ENCODE measurements at places on chromosomes 3 and 15.

- no peak for DNase-seq
Measured at GRCh38 chr3:128895843-128896697, 16.6 kb downstream of the ACAD9 start.

GRCh38 chr15:85443593-85444087 lies 63.2 kb downstream of the AKAP13 start:
- DNase-seq: no peak

- peak; percentile 23 for DNase-seq
Measured at GRCh38 chr3:179072100-179072438, 460 bp upstream of the ZMAT3 start.

GRCh38 chr3:134685929-134686802 lies 35.3 kb upstream of the KY start:
- DNase-seq: no peak

DNA sequence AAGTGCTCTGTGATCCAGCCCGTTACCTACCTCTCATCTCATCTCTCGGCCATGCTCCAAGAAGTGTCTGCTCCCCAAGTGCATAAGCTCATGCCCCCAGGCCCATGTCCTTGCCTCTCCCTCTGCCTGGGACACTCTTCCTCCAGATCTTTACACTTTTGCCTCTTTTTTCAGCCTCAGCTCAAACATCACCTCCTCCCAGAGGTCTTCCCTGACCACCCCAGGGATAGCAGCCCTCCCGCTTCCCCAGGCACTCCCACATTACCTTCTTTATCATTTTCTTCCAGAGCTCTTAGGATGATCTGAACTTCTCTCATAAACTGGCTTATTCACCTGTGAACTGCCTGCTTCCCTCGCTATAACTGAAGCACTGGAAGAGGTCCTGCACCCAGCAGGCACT lies 2.7 kb upstream of the FURIN start:
- no peak for DNase-seq

DNA sequence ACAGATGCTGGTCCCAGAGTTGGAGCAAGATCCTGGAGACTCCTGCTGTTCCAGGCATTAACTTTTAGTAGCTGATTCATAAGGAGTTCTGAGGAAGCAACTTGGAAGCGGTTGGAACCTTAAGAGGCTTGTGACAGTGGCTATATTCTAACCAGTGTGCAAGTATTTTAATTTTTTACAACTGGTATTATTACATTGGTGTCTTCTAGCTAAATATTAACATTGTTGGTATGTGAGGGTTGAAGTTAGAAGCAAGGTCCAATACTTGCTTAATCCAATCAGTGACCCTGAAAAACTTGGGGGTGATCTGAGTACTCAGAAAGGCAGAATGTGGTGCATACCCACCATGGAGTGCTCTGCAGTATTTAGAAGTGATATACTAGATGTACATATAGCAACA lies 1.5 kb upstream of the OR4F15 start:
- no peak for DNase-seq

GRCh38 chr15:60005352-60006202 lies 1.5 kb downstream of the FOXB1 start:
- no peak for DNase-seq

DNA sequence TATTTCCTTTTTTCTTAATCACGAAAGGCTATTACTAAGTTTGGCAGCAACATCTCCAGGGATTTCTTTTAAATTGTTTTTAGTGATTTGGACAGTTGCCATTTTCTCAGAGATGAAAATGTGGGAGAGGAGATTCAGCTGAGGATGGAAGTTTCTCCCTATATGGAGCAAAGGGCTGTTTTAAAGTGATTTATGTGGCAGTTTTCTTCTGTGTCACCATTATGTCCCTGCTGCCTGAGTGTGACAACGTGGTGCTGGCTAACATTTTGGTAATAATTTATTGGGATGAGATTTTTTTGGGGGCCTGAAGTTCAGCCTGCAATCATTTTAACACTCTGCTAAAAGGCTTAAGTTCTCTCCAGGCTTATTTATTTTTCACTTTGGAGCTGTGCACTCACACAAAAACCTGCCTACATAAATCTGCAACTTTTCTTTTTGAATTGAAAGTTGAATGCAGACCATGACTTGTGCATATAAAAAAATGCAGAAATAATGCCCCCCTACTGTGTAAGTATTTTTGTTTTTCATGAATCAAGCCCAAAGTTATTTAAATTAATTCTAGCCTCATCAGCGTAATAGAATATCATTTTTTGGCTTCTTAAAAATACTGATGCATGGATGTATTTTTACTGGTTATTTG lies 210.9 kb downstream of the ZIC1 start:
- DNase-seq: no peak

- DNase-seq: no peak
Measured at GRCh38 chr3:181006541-181006940, 17.0 kb upstream of the DNAJC19 start.

- no peak for DNase-seq
Measured at GRCh38 chr3:47870702-47871260, 67.8 kb downstream of the DHX30 start.

GRCh38 chr3:46845397-46845859 lies 17.8 kb downstream of the MYL3 start:
- no peak for DNase-seq

GRCh38 chr3:97971679-97972567 lies at the start of gene RIOX2:
Gene RIOX2 (minus strand): TSS chr3:97972431. CDS start chr3:97967593, 4,838 bp downstream.
- DNase-seq: peak; percentile 64

GRCh38 chr3:41304593-41304992 lies 105.3 kb downstream of the CTNNB1 start:
- DNase-seq: no peak

- DNase-seq: no peak
Measured at GRCh38 chr15:68130851-68131250, 74.3 kb downstream of the CALML4 start.

GRCh38 chr3:84806958-84807357 lies 151.8 kb upstream of the CADM2 start:
- DNase-seq: no peak

GRCh38 chr3:47515864-47516319 lies 2.4 kb upstream of the ELP6 start:
- no peak for DNase-seq

DNA sequence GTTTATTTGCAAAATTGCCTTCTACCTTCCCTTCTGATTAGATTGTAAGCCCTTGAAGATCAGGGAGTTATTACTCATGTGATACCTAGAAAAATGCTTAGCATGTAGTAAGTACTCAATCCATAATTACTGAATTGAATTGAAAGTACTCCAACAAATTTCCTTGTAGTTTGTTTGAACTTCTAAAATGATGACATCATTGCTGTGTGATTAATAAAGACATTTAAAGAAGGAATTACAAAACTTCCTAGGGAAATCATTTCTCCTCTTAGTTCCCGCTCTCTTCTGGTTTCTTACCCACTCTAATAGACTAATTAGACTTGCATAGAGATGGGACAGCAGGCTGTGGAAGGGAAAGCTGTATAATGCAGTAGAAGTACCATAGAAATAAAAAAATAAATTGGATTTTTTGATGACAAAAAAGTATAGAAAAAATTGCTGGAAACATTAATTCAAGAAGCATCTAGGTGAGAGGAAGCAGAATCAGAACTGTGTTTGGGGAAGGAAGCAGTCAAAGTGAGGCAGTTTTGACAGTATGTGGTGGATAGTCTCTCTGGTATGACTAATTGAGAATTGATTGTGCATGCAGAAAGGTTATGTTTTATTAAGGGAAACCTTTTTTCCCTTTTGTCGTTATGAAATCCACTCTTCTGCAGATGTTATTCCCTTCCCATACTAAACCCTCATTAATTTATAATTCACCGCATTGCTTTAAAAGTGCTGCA lies 93.0 kb downstream of the ALCAM start:
- DNase-seq: no peak

- no peak for DNase-seq
Measured at GRCh38 chr3:90080988-90081387, 973.6 kb downstream of the EPHA3 start.

DNA sequence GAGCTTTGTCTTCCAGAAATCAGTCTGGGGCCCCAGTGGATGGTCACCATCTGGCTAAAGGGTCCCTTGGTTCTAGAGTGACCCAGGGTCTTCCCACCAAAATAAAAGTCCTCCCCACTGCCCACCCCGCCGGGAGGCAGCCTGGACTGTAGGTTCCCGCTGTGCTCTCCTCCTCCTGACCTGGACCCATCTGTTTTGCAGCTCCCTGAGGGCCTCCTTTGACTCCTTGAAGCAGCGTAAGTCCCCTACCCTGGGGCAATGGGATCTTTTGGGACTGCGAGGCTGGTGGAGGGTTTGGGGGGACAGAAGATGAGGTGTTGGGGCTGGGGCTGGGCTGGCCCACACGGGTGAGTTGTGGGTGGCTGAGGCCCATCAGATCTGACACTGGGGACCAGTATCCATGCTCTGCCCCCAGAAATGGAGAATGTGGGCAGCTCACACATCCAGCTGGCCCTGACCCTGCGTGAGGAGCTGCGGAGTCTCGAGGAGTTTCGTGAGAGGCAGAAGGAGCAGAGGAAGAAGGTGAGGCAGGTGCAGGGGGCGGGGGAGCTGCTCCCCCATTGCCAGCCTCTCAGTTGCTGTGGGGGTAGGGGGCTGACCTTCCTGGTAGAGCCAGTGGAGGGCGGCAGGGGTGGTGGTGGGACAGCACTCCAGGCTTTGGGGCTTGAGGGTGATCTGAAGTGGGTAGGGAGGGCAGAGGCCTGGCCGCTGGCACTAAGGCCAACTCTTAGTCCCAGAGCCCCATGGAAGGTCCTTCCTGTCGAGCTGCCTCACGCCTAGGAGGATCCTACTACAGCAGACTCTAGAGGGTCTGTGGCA lies 30.4 kb downstream of the PSTPIP1 start:
- DNase-seq: no peak

DNA sequence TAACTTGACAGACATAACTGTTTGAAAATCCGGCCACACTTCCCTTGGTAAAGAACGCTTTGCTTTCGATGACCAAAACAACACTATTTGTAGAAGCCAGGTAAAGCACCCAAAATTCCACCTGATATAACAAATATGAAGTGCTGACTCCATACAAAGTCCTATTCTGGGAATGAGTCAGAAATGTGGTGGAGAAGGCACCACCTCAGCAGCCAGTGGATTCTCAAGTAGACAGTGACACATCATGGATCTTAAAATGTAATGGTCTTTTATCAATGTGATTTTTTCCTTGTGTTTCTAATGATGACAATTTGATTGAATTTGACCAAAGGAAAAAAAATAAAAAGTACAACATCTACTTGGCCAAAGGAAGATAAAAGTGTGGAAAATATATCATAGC lies 135.0 kb upstream of the WNT5A start:
- no peak for DNase-seq

GRCh38 chr15:101499863-101500713 lies 10.6 kb upstream of the PCSK6 start:
- no peak for DNase-seq

- no peak for DNase-seq
Measured at GRCh38 chr15:67370206-67370954, 115.8 kb downstream of the IQCH start.

GRCh38 chr15:39530480-39531342 lies 50.2 kb upstream of the THBS1 start:
- DNase-seq: no peak

- no peak for DNase-seq
Measured at GRCh38 chr15:67701669-67702068, 123.6 kb upstream of the SKOR1 start.

GRCh38 chr3:71495708-71496472 lies 87.6 kb downstream of the FOXP1 start:
- no peak for DNase-seq

- no peak for DNase-seq
Measured at GRCh38 chr3:36540888-36541518, 160.7 kb downstream of the STAC start.

- DNase-seq: no peak
Measured at GRCh38 chr15:62940755-62941361, 101.7 kb upstream of the TPM1 start.

GRCh38 chr3:42507252-42507651 lies 4.8 kb downstream of the VIPR1 start:
- DNase-seq: no peak

DNA sequence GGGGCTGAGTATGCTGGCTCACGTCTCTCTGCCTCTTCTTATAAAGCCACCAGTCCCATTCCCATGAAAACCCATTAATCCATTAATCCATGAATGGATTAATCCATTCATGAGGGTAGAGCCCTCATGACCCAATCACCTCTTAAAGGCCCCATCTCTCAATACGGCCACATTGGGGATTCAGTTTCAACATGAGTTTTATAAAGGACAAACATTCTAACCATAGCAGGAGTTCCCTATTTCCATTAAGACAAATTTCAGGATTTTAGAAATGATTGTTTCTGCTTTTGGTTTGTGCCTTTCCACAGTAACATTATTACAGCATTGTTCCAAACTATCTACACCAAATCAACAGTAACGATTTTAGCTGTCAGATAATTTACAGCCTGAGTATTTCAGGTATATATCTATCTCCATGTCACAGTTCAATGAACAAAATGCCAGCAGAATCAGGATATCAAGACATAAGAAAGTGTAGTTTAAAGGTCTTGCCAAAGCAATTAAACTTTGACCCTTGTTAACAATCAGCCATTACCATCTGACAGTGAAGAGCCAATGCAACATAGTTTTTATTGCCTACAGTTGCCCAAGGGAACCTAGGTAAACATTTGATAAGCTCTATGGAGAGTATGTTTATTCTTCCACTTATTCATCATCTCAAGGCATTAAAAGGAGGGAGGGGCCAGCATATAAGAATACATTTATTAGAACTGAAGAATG lies 3.8 kb downstream of the TSPAN3 start:
- DNase-seq: no peak

- no peak for DNase-seq
Measured at GRCh38 chr3:59234884-59235633, 185.2 kb upstream of the CFAP20DC start.

- no peak for DNase-seq
Measured at GRCh38 chr3:133390715-133391114, 9.1 kb upstream of the BFSP2 start.

- no peak for DNase-seq
Measured at GRCh38 chr3:119794971-119795612, 13.2 kb downstream of the NR1I2 start.

- no peak for DNase-seq
Measured at GRCh38 chr3:139629033-139629432, 48.7 kb downstream of the NMNAT3 start.
